Cerebellar cortex (tissue), 1 donor: ENCODE measurements at places on chromosomes 5 and 9.
A peak's percentile ranks its signal among the peaks of the same experiment; 100 is the strongest.

GRCh38 chr5:135721548-135722090 is 112.8 kb upstream of the SLC25A48 start:
- no peak for DNase-seq

DNA sequence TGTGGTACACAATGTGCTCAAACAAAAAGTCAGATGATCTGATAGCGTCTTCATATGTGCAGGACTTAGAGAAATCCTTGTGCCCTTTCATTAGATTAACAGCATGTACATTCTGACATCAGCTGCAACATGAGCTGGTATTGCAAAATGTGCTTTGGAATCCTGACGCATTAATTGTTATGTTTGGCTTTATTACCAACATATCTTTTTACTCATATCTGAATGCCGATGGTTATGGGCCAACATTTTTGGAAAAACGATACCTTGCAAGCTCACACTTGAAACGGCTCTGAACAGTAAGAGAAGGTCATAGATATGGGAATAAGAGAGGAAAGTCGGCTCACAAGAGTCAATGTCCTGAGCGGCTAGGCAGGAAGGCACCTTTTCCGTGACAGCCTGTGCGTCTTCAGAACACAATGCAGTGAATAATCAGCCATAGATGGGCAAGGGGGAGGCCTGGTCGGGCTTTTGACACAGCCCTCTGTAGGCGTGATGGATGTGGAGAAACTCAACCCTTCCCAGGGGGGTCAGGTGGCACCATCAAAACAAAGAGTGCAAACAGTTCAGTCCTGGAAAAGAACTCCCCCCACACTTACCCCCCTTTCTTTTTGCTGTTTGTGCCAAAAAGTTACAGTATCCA is 36.4 kb upstream of the GAS1 start:
- DNase-seq = no peak

DNA sequence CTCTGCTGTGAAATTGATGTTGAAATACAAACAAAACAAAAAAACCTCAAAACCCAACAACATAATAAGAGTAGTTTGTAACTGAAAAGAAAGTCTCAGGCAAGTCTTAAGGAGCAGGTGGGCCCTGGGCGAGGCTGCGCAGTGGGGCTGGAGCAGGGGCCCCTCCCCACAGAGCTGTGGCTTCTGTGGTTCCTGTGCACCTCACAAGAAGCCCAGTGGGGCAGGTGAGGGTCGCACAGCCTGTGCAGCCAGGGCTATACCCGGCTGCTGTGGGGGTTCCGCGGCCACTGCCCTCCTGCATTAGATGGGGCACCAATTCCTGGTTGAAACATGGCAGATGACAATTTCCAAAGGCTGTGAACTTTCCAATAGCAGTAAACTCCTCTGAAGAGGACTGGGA is 75.3 kb downstream of the TRIO start:
- DNase-seq = no peak

DNA sequence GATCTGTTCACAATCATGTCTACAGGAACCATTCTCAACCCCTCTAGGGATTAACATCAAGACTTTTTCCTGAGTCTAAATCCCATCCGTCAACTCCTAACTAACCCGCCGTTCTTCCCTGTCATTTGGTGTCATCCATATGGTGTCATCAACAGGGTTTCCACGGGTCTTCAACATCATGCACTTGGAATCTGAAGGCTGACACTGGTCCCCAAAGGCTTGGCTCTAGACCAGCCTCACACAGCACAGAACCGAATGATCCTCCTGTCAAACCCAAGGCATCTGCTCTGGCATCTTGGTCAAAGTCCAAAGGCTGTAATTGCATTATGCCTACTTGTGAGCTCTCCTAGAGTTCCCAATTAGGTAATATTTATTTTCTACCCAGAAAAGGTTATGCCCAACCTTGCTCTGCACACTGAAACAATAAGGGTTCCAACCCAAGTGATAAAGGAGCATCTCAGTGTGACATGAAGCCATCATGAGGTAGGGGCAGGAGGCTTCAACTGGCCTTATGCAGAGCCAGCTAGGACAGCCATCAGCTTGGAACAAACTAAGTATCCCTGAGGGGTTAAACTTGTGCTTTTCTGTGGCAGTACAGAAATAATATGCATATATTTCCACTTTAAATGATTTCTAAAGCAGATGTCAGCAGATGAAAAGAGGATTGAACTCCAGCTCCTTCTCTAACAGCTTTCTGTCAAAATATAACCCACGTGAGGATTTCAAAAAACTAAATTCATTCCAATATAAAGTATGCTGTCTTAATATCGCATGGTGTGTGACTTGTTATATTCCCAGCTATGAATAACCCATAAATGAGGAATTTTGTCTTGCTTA is 13.9 kb downstream of the ENC1 start:
- DNase-seq = no peak

DNA sequence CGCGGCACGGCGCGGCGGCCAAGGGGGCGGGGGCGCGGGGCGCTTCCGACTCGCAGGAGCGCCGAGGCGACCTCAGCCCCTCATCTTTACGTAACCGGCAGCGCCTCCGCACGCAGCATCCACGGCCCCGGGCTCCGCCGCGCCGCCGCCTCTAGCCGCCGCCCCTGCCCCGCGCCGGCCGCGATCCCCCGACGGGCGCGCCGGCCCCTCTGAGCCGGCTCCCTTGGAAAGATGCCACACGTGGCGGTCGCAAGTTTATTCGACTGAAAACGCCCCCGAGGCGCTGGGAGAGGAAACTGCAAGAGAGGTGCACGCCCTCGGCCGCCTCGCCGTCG is 1.0 kb downstream of the KLF9 start:
- no peak for DNase-seq

DNA sequence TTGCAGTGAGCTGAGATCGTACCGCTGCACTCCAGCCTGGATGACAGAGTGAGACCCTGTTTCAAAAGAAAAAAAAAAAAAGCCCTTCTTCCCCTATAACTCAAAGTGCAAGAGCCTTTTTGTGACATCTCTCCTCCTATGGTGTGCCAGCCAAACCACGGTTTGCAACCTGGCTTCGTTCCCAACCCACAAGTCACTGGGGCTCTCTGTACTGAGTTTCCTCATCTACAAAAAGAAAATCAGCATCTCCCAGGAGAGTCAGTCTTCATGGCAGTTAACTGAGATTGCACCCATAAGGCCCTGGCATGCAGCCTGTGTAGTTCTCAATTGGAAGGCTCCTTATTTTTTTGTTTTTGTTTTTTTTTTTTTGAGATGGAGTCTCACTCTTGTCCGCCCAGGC is 14.8 kb downstream of the ODF2 start:
- peak; percentile 16 for DNase-seq

- DNase-seq = no peak
Measured at GRCh38 chr5:121315786-121316185, 535.9 kb upstream of the FTMT start.

DNA sequence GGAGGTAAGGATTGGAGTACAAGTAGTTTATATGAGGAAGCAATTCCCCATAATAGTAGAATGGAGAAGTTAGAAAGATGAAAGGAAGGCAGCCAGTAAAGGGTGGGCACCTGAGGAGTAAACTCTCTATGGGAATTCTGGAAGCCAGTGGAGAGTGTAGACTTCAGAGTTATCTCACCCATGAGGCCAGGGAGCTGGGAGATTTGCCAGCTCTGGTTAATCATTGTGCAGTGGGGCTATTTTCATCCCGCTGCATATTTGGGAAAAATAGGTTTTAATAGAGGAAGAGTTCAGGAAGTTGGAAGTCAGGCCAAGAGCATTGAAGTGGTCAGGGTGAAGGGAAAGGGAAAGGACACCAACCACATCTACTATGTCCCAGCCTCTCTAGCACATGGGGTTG is 242.3 kb upstream of the BRINP1 start:
- DNase-seq = no peak

DNA sequence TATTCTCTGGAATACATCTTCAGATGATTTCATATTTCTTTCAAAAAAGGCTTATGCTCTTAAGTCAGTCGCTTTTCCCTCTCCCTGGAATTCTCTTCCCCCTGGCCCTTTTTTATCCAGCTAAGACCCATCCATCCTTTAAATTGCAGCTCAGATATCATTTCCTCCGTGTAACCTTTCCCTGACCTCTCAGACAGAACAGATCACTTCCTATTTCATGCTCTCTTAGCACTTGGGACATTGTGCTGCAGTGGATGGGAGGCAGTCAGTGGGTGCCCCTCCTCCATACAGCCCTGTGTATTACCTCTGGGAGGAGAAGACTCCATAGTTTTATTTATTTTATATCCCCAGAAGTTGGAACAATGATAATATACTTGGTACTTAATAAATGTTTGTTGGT is 423.4 kb downstream of the ISL1 start:
- DNase-seq = no peak

GRCh38 chr5:168663276-168664004 is 84.3 kb upstream of the PANK3 start:
- DNase-seq = no peak

DNA sequence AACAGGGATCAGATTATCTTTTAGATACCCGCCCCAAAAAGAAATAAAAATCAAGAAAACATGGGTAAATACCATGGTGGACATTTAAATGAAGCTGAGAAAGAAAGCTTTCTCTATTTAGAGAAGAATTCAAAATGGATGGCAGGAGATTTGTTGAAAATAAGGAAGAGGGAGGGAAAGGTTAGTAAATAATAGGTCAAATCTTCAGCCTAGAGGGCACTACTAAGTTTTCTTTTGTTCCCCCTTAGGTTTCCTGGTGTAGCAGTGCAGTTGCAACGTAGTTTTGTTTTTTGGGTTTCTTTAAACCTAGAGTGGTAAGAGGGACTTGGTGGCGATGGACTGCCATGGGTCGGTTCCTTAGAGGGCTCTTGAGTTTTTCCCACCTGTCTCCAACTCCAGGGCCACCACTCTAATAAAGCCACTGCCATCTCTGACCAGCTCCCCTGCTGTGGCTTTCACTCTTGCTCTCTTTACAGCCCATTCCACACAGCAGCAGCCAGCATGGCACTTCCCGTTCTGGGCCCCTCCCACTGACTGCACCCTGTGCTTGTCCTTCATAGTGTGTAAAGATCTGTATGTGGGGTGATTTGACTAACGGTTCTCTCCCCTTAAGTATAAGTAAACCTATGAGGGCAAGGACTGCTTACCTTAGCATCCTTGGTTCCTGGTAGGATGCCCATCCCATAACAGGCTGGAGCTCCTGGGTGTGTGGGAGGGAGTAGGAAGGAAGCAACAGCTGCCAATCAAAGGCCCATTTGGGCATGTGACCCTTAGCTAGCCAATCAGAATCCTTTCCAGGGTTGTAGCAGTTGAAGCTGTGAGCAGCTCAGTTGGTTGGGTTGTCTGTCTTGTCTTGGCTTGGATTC is 118.3 kb downstream of the SLC1A3 start:
- no peak for DNase-seq

DNA sequence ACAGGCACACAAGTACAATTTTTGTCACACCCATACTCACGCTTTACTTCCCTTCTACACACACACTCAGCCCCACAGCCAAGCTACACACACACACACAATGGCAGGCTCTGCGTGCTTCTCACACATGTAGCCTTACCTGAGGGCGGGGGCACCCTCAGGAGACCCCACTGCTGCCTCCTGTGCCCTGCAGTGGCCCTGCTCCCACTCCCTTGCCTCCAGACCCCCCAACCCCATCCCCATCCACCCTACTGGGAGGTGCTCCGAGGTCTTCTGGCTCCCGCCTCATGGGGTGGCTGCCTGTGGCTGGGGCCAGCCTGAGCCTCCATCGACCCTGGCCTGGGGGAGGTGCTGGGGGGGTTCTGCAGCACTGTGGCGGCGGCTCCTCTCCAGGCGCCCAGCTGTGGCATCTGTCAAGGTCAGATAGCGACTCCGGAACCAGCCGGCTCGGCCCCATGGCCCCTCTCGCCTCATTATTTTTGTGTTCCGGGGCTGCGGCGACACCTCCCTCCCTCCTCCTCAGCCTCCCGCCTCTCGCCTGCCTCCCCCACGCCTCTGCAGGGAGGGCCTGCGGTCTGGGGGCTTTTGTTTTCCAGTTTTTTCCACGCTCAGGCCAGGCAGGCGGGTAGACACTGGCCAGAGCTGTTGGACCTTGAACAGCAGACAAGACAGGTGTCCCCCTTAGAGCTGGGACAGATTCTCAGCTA is 21.7 kb downstream of the CXXC5 start:
- DNase-seq = no peak

- DNase-seq = no peak
Measured at GRCh38 chr9:134333234-134333873, 7.1 kb downstream of the RXRA start.

GRCh38 chr5:91366551-91366950 is 16.6 kb downstream of the ARRDC3 start:
- DNase-seq = no peak

DNA sequence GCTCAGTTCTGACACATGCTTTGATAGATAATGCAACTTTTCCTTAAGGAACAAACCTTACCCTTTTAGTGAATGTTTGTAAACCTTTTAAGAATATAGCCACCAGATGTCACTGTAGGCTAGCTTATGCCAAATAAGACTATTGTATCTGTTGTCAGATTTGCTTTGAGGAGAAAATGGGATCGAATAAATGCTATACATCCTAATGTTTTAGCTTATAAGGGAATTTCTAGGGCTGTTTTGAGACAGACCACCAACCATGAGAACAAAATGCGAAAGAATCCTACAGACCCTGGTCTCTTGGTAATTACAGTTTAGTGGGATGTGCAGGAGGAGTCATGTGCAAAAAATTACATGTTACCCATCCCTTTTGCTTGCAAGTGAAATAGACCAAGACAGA is 127.6 kb upstream of the NMUR2 start:
- DNase-seq = peak; percentile 82

- DNase-seq = no peak
Measured at GRCh38 chr5:180802325-180803180, at the start of gene MGAT1. TSS of gene MGAT1 (minus strand) at chr5:180802806. CDS start at chr5:180792971, 9,835 bp downstream.

DNA sequence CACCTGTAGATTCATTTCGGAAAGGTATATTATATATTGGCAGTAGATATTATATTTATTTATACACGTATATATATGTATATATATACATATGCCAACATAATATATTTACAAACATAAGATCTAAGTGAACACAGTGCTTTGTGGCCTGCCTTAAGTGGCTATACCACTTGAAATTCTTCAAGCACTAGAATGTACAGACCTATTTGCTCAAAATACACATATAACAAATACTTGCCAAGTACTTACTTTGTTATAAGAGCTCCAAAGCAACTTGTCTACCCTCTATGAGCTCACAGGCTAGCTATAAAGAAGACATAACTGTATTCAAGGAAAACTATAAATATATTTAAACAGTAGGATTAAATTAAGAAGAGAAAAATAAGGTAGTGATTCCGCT is 33.6 kb upstream of the SLC36A1 start:
- no peak for DNase-seq

DNA sequence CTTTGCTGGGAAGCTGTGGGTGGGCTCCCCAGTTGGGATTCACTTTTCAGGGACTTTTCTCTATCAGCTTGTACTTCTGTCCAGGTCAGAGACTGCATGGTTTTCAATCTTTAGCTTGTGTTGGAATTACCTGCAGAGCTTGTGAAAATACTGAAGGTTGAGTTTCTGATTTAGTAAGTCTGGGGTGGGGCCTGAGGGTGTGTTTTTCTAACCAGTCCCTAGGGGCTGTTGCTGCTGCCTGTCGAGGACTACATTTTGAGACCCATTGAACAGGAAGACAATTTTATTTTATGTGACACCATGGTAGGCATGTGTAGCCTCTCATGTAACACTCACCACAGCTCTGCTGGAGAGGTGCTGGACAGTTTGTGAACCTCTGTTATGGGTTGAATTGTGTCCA is 14.7 kb upstream of the MLANA start:
- DNase-seq = no peak
